ENCODE measurements at places on chromosomes 12 and 14. TPM values are rescaled to one million over a fixed set of nuclear protein-coding genes. Genes with fewer than 3 reads are reported as not detected.
A peak's percentile ranks its signal among the peaks of the same experiment; 100 is the strongest.

The ABHD12B gene
- 0.27 TPM for total RNA-seq

The OR6C76 gene
- total RNA-seq, result not detected

The LMNTD1 gene
- not detected for total RNA-seq

The SYNDIG1L gene
- 0.58 TPM for total RNA-seq

The SRSF5 gene
- total RNA-seq, result 567 TPM

The KRT75 gene
- not detected for total RNA-seq

The CEBPE gene
- not detected for total RNA-seq

The FOXM1 gene
- total RNA-seq, result 24.9 TPM

The OR4E2 gene
- total RNA-seq, result not detected

The CLEC9A gene
- total RNA-seq, result not detected

DNA sequence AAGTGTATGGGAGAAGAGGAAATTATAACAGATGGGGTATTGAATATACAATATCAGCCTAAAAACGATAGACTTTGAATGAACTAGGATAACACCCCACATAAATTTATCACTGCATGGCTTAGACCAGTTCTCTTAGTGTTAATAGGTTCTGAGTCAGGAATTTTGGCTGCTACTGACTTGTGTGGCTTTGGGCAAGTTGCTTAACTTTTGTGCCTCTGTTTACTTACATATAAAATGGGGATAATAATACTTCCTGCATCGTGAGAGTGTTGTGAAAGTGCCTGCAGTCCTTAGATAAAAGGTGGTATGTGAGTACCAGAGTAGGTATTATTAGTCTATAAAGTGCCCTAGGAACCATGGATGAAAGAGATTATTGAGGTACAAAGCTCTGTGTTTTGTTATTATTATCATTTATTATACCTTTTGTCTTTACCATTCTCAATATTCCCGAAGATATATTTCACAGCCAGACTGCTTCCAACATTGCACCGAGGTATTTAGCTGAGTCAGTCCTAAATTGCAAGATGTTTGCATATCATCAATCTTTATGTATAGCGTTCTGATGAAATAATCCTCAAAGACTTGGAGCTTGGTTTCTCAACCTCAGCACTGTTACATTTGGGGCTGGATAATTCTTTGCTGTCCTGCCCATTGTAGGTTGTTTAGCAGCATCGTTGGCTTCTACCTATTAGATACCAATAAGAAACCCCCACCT is 2.3 kb upstream of the PAWR start:
- no peak for DNase-seq

DNA sequence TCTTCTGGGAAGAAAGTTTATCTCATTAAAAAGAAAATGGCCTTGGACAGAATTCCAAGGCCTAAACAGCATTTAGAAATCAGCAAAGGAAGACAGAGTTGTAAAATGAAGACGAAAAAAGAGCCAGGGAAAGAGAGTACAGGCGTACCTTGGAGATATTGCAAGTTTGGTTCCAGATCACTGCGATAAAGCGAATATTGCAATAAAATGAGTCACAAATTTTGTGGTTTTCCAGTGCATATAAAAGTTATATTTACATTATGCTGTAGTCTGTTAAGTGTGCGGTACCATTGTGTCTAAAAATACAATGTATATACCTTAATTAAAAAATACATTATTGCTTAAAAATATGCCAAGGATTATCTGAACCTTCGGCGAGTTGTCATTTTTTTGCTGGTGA is 9.0 kb downstream of the PCNX1 start:
- DNase-seq, result no peak

GRCh38 chr14:28765169-28765830 is 1.3 kb upstream of the FOXG1 start:
- DNase-seq, result no peak

DNA sequence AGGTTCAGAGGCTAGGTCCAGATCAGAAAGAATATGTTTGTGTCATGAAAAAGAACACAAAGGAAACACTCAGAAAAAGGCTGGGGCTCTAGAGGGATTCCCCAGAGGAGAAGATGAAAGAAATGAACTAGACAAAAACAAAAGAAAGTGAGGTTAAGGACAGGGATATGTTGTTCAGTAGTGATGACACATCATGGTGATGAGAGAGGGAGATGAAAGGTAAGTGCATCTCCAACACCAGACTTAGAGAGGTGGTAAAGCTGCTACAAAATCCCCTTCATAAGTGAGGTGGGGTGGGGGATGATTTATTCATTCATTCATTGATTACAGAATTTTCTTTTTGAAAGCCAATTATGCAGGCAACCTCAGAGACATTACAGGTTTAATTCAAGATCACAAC is 19.6 kb upstream of the SLC8A3 start:
- DNase-seq, result no peak

- DNase-seq, result no peak
Observed at GRCh38 chr12:10283027-10283426, 24.6 kb upstream of the KLRD1 start.

- no peak for DNase-seq
Observed at GRCh38 chr12:108587826-108588225, 10.1 kb downstream of the TMEM119 start.

DNA sequence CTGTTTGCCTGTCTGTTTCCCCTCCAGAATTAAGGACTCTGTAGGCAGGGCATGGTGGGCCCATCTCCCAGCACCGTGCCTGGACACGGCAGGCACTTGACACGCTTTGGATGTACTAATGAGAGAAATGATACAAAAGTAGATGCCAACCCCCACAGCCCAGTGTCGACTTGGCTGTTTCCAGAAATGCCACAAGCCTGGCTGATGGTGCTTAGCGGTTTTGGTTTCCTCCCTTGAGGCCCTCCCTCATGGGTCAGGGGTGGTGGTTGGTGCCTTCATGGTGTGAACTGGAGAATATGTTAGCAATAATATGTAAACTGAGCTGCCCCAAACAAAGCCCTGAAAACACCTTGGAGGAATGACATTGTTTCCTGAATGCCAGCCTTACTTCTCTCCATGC is 55.5 kb upstream of the ESRRB start:
- no peak for DNase-seq

GRCh38 chr14:104678346-104678745 is 11.1 kb upstream of the INF2 start:
- no peak for DNase-seq

GRCh38 chr14:62905566-62905965 is 139.7 kb downstream of the KCNH5 start:
- DNase-seq, result no peak

DNA sequence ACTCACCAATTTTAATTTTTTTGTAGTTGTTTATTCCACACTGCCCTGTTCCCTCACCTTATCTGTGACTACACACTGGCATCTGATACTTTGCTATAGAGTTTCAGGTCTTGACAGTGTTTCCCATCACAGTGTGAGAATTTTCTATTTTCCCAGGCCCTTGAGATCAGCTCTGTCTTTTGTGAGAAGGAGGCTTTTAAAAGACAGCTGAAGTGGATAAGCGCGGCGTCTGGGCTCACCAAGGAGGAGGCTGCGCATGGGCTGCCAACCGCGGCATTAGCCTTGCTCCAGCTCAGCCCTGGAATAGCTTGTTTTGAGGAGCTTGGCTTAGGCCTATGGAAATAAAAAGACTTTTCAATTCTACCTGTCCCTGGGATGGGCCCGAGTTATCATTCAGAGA is 181.3 kb downstream of the RMST start:
- no peak for DNase-seq

DNA sequence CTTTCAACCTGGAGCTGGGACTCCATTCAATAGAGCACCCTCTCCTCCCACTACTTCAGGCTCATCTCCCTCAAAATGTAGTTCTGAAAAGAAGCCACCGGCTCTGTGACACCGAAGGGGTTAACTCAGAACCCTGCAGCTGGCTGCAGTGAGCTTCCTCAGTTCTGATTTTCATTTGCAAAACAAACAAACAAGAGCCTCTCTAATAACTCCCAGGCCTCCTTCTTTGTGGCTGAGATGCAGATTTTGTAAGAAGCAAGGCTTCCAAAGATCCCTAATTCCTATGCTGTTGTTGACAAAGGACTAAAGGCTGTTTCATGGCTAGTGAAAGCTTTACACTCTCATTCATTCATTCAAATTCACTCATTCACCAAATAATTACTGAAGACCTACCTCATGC is 333.4 kb upstream of the TBX3 start:
- DNase-seq, result no peak

- DNase-seq, result no peak
Observed at GRCh38 chr12:46221255-46222128, 47.4 kb downstream of the SLC38A1 start.

GRCh38 chr14:33237115-33237740 is 298.5 kb downstream of the NPAS3 start:
- no peak for DNase-seq

- peak; percentile 82 for DNase-seq
Observed at GRCh38 chr12:67268335-67268895, 743 bp upstream of the CAND1 start.

GRCh38 chr14:64728106-64728505 is 23.9 kb downstream of the PLEKHG3 start:
- no peak for DNase-seq

DNA sequence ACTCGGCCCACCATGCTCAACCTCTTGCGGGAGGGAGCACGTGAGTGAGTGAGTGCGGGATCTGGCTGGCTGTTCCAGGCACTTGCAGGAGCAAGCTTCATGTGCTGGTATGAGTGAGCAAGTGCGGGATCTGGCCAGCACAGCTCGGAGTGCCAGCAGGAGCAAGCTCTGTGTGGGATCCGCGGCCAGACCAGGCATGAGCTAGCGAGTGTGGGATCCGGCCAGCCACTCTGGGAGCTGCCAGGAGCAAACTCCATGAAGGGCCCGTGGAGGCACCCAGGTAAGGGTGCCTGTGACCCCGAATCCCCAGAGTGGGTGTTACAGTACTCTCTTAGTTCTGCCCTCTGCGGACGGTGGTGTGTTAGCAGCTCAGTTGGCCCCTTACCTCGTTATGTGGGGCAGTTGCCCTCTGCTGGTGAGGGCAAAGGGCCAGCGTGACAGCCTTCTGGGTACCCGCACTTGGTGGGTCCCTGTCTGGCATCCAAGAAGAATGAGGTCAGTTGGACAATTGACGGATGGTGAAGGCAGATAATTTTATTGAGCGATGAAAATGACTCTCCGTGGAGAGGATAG is 38.3 kb downstream of the RAD51B start:
- DNase-seq, result no peak

GRCh38 chr12:15662303-15662980 is 126.7 kb downstream of the EPS8 start:
- no peak for DNase-seq

GRCh38 chr14:50530358-50530757 is 2.0 kb downstream of the MAP4K5 start:
- no peak for DNase-seq

GRCh38 chr12:57476993-57477709 is 2.5 kb downstream of the ARHGAP9 start:
- no peak for DNase-seq

DNA sequence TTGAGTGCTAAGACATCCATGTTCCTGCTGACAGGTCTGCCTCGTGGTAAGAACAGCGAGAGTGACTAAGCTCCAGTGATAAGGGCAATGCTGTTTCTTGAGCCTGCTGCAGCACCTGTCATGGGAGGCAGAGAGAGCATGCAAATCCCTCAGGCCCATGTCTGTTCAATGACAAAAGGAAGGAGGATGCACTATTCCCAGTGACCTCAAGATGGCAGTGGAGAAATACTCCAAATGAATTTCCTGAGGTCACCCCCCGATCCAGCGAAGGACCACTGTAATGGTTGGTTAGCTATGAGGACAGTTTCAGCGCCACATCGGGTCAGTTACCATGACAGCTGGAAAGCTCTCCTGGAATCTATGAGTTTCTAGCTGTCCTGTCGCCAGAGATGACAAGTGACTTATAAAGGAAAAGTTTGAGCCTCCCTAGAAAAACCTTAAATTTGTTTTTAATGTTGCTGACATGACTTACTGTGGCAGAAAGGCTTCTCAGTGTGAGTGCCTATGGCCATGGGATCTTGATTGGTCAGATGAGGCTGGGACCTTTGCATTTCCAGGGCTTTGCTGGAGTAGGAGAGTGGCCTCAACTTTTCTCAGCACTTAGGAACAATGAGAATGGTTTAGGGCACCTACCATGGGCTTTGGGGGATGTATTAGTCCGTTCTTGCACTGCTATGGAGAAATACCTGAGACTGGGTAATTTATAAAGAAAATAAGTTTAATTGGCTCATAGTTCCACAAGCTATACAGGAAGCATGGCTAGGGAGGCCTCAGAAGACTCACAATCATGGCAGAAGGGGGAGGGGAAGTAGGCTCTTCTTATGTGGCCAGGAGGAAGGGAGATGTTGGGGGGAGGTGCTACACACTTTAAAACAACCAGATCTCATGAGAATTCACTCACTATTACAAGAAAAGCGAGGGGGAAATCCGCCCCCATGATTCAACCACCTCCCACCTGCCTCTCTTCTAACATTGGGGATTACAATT is 88.0 kb upstream of the TMEM260 start:
- no peak for DNase-seq

DNA sequence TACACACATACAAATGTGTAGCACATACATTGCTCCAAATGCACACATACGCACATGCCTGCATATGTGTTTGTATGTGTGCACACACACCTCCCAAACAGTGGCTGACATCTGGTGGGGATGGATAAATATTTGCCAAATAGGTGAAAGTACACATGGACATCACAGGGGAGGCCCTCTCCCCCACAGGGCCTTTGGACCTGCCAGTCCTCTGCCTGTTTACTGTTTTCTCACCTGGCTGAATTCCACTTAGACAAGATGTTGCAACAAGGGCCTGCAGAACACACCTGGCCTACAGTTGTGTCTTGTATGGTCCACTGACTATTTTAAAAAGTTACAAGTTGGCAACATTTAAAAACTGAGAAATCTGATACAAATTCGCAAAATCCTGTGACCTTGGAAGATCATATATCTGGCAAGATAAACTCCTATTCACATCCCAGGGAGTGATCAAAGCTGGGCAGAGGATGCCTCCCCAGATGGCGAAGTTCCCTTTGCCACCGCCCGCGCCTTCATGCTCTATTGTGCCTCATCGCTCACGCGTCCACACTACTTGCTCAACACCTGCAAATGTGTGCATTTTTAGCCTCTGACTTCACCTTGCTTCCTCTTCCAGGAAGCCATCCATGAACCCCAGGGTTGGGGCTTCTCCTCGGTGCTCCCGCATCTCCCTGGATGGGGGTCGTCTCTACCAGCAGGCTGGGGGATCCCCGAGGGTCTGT is 118.4 kb upstream of the FZD10 start:
- no peak for DNase-seq

DNA sequence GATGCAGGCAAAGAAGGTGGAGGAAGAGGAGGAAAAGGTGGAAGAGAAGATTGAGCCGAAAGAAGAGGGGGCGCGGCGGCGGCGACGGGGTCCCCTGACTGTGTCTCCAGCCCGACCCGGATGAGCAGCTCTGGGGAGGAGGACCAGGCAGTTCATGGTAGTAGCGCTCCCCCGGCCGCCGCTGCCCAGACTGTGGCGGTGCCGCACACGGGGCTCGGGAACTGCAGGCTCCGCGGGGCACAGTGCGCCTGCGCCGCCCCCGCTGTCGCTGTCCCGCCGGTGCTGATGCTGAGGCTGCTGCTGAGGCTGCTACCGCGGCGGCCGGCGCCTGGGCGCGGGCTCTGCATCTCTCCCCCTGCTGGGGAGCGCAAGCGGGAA is at the start of gene KCNH5:
Gene KCNH5, minus strand, starts transcription at position 225 of the 378 bp plus-strand sequence. CDS start 272 bp downstream, outside the sequence.
- DNase-seq, result peak; percentile 82

GRCh38 chr12:1093166-1093751 is 102.2 kb downstream of the ERC1 start:
- no peak for DNase-seq

All from mesothelial cell of epicardium (in vitro differentiated cells).